ENCODE measurements at places on chromosomes 3 and 15. TPM values are rescaled to one million over a fixed set of nuclear protein-coding genes. Genes with fewer than 3 reads are reported as not detected.

Gene CHAC1
- 143 TPM for total RNA-seq

Gene PTPRG
- total RNA-seq, result 45.1 TPM

Gene RAD51
- total RNA-seq, result 2.0 TPM

Gene ARHGAP31
- 19.5 TPM for total RNA-seq

Gene CTXN2
- total RNA-seq, result not detected

Gene TMEM89
- total RNA-seq, result not detected

Gene SIDT1
- total RNA-seq, result not detected

Gene GRIP2
- 0.44 TPM for total RNA-seq

Gene CLRN1
- not detected for total RNA-seq

Gene KLHL40
- not detected for total RNA-seq

Gene RFTN1
- 158 TPM for total RNA-seq

Gene PTX3
- 602 TPM for total RNA-seq

Gene SMCO1
- not detected for total RNA-seq

Gene AGBL1
- not detected for total RNA-seq

Gene PLIN1
- total RNA-seq, result not detected

Gene PIF1
- total RNA-seq, result 2.6 TPM

Gene P2RY13
- total RNA-seq, result not detected

Gene CELF6
- under 0.01 TPM for total RNA-seq

Gene FGF12
- total RNA-seq, result not detected

Gene ST3GAL6
- total RNA-seq, result 6.9 TPM

Gene SLITRK3
- not detected for total RNA-seq

Gene ARPIN
- 9.6 TPM for total RNA-seq

Gene TMEM207
- not detected for total RNA-seq

Gene COLQ
- total RNA-seq, result 0.29 TPM

Gene SLCO2A1
- total RNA-seq, result 1.6 TPM

Gene LIPH
- 0.14 TPM for total RNA-seq

Gene PLAAT1
- total RNA-seq, result not detected
